ENCODE measurements at places on chromosomes 1 and 21.
A peak's percentile ranks its signal among the peaks of the same experiment; 100 is the strongest.

- DNase-seq, result no peak
These were observed 13.7 kb downstream of the GLIS1 start for GRCh38 chr1:53725238-53725689.

DNA sequence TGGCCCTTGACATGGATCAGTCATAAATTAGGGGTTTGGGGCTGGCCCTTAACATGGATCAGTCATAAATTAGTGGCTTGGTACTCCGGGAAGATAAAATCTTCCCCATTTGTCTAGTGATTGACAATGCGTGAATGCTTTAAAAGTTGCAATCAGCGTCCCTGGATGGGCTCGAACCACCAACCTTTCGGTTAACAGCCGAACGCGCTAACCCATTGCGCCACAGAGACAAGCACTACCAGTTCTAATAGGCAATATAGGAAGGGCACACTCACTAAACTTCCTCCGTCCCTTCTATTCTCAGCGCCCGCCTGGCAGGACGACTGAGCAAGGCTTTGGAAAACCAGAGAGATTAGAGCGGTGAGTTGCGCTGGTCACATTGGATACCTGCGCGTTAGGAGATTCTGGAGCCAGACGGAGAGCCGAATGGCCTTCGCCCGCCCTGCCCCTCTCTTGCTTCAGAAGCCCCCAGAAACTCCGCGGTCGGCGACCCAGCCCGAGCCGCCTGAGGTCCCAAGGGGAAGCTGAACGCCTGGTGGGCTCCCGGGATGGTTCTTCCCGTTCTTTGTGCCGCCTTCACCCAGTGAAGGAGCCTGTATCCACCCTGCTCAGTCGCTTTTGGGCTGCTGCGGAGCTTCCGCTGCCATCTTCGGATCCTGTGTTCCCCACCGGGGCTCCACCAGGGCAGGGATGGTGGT is 235.9 kb downstream of the FAM72C start:
- no peak for DNase-seq

GRCh38 chr1:47226121-47226838 is 5.7 kb downstream of the TAL1 start:
- no peak for DNase-seq

DNA sequence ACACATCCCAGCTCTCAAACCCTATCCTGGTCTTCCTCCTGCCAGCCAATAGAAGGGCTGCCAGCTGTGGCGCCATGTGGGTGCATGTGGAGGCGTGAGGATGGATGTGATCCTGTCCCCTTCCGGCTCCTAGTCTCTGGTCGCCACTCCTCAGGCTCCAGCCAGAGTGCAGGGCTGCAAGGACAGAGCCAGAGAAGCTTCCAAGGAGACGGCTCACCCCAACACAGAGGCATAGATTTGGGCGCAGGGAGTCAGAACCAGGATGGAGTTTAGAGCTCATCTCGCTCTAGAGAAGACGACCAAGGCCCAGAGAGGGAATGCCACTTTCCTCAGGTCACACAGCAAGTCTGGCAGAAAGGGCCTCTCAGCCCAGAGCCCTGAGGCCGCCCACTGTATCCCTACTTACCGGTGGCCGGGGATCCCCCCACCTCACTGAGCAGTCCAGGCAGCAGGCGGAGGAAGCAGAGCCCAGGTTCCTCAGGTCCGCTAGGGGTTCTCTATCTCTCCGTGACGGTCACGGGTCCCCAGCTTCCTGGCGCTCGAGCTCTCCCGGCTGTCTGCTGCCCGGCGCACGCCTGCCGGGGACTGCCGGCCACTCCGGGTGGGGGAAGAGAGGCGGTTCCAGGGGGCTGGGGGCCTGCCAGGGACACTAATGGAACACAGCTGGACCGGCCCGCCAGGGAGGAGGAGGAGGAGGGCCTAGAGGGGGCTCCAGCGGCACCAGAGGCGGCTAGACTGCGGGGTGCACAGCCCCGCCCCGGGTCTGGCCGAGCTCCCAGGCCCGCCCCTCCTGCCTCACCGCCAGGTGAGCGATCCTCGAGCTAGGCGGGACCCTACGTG is at the start of gene COL16A1:
Gene COL16A1, minus strand, starts transcription at position 587 of the 840 bp plus-strand sequence. CDS start 1,824 bp downstream, outside the sequence.
- no peak for DNase-seq

GRCh38 chr1:93661829-93662474 is 19.7 kb downstream of the BCAR3 start:
- no peak for DNase-seq

DNA sequence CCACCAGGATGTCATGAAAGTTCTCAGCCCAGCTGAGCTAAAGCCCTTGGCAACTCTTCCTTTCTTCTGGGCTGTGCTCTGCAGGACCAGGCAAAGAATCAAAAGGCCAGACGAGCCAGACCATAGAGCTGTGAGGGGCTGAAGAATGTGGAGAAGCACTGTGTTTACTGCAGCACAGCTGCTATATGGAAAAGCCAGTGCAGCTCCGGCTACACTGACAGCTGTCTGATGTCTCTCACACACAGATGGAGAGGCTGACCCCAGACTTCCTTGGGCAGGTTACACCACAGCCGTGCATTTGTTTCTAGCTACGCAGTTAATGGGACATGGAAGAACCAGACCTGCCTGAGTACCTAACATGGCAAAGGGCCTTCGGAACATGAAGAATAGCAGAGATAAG is 40.3 kb downstream of the CD247 start:
- no peak for DNase-seq

DNA sequence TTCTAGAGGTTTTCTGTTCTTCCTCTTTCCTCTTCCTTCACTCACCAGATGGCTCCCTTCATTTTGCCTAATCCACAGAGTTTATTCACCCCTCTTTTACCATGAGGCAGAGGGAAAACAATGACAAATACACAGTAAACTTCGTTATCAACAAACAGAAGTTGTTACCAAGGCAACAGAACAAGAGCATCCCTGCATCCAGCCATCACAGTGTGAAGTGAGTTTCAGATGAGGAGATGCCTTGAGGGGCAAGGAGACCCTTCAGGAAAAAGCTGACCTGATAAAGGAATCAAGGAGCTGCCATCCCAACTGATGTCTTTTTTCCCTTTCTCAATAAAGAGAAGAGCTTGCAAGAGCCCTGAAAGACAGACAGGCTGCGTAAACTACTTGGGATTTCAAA is 195.3 kb downstream of the BRINP2 start:
- DNase-seq, result no peak

DNA sequence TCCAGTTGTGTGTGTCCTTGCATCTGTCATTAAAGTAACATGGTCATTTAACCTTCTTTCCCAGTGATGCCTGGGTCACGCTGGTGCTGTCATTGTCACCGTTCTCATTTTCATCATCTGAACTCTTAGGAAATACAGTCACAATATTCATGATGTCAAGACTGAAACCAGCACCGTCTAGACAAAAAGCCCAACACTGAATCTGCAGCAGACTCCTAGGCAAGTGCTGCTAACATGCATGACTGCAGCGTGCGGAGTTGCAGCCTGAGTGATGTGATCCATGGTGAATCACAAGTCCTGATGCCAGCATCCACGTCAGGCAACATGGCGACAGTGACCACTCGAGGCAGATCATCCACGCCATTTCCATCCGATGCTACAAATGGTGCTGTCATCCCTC is 37.6 kb downstream of the MRPL37 start:
- no peak for DNase-seq

GRCh38 chr21:36288651-36289243 is 31.2 kb upstream of the MORC3 start:
- DNase-seq, result no peak

DNA sequence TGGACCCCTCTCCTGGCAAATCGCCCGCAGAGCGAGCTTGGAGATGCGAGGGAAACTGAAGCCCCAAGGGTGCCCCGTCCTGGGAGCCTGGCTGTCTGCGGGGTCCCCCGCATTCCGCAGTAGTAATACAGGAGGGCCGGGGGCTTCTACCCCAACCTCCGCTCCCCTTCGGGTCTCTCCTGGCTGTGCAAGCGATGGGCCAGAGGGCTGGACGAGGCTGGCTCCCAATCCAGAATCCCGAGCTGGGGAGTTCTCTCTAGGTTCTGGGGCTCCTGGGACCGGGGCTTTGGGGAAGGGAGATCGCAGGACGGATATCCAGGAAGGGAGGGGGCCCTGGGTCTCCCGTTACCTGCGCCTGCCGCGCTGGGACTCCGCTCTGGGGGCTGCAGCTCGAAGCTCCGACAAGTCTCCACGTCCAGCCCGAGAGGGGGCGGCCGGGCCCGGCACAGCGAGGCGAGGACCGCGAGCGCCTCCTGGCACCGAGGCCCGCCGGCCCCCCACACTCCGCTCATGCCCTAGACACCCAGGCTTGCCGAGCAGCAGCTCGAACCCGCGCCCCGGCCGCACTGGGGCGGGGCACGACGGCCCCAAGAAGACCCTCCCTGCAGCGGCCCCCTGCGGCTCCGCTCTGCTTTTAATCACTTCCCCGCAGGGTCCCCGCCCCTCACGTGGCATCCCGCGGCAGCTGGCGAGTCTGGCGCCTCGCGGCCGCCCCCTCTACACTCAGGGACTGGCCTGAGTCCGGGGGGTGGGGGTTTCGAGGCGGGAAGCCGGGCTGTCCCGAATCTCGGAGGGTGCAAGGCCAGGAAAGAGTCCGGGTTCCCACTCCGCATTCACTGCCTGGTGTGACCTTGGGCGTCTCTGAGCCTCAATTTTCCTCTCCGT is at the start of gene SYT6:
Gene SYT6, minus strand, starts transcription at position 609 of the 885 bp plus-strand sequence. Its CDS starts 97 bp downstream, at position 512.
- no peak for DNase-seq

- DNase-seq, result no peak
These were observed 14.9 kb upstream of the CD101 start for GRCh38 chr1:116986421-116987255.

GRCh38 chr1:153534226-153534924 is 1.4 kb downstream of the S100A6 start:
- no peak for DNase-seq

- no peak for DNase-seq
These were observed 259.9 kb downstream of the ZNF648 start for GRCh38 chr1:181801617-181802016.

- DNase-seq, result no peak
These were observed 8.7 kb downstream of the IL12RB2 start for GRCh38 chr1:67316180-67316902.

GRCh38 chr1:156639601-156640101 is 2.3 kb upstream of the BCAN start:
- no peak for DNase-seq

- DNase-seq, result no peak
These were observed 29.8 kb upstream of the NLRP3 start for GRCh38 chr1:247386217-247386616.

DNA sequence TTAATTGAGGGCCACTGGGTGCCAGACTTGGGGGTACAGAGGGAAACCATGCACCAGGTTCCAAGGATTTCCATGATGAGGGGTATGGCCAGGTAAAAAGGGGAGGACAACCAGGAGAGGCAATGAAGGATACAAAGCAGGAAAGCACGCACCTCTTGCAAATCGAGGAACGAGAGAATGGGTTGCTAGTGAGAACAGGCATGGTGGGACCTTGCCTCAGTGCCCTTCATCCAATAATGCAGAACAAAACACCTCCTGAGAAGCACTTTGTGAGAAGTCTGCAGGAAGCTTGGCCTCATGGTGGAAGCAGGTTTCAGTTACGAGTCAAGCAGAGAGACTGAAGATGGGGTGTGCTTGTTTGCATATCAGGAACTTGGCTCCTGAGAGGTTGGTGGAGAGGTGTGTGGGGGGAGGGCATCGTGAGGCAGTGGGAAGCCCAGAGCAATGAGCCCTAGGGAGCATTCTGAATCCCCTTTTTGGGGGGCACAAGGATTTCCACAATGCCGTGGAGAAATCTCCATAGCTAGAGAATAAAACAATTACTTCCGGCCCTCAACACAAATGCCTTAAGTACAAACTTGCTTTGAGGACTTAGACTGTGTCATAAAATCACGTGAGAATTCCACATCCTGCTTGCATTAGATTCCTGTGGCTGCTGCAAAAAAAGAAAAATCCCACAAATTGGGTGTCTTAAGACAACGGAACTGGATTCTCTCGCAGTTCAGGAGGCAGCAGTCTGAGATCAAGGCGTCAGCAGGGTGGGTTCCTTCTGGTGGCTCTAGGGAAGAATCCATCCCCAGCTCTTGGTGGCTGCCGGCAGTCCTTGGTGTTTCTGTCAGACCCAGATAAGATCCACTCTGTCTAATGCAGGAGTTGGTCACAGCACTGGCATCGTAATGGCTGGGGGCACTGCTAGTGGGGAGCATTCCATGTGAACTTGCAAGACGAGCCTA is 54.9 kb upstream of the BACE2 start:
- DNase-seq, result no peak

- no peak for DNase-seq
These were observed 255.8 kb upstream of the CACYBP start for GRCh38 chr1:174743654-174744561.

GRCh38 chr1:203649999-203650836 is 23.6 kb downstream of the ATP2B4 start:
- DNase-seq, result peak; percentile 60
